Activated CD8-positive, alpha-beta memory T cell treated with anti-CD3 and anti-CD28 coated beads, Interleukin-2, amount 10 ng/mL, durations not matched to agents 7 days and 5 days (primary cell): ENCODE measurements at places on chromosomes 12 and 14. TPM values are rescaled to one million over a fixed set of nuclear protein-coding genes. Genes with fewer than 3 reads are reported as not detected.

DNA sequence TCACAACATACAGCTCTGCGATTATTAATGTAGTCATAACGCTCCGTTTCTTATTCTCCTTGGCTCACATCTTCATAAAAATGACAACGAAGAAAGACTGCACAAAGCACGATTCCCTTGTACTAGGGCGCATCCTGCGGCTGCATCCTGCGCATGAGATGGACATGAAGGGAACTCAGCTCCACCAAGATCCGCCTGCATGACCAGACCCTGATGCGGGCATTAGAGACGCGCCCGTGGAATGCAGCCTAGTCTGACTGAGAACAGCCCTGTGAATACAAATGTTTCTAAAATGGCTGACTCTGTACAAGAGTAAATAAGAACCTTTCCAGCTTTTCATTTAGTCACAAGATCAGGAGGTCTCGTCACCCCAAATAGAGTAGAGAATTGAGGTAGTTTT lies 422.2 kb downstream of the NOVA1 start:
- H3K4me3 ChIP-seq = no peak overlapping the region
- no peaks in the 10 kb centered on the region for H3K36me3 ChIP-seq
- no peak for DNase-seq
- H3K27me3 ChIP-seq = no peaks in the 10 kb centered on the region

DNA sequence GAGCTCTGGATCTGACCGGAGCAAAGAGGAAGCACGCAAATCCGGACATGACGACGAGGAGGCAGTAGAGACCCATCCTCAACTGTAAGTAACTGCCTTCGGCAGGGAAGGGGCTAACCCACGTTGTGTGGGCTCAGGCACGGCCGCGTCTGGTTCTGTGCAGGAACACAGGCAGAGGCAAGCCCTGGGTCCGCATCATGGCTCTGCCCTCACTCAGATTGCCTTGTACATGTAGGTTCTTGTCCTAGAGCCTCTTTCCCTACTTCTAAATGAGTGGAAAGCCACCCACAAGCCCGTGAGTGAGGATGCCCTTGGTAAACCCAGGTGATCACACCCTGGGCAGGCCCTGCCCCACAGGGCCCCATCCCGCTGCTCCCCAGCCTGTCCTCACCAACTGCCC lies 8.9 kb upstream of the RPLP0 start:
- no peaks in the 10 kb centered on the region for H3K4me1 ChIP-seq
- DNase-seq = no peak
- H3K27ac ChIP-seq = no peak overlapping the region
- no peaks in the 10 kb centered on the region for H3K27me3 ChIP-seq
- no peak overlapping the region for H3K4me3 ChIP-seq
- H3K36me3 ChIP-seq = peaks cover 18% of the 10 kb centered on the region

DNA sequence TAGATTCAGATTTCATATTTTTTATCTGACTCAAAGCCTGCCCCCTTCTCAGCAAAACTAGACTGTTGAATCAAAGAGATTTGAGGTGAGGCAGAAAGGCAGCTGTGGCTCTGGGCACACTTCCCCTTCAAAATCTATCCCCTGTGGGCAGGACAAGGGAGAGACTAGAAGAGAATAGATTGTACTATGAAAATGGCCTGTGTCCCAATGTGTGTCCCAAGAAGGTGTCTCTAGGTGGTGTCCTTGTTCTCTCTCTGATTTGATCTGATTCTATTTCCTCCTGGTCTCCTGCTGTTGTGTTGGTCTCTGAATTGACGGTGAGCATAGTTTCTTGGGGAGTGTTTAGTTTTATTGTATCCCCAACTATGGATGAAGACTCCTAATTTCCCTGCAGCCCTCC lies 565.8 kb upstream of the ATP2B1 start:
- H3K4me3 ChIP-seq = no peak overlapping the region
- H3K36me3 ChIP-seq = no peaks in the 10 kb centered on the region
- no peak for DNase-seq
- H3K27ac ChIP-seq = no peak overlapping the region
- no peaks in the 10 kb centered on the region for H3K4me1 ChIP-seq

DNA sequence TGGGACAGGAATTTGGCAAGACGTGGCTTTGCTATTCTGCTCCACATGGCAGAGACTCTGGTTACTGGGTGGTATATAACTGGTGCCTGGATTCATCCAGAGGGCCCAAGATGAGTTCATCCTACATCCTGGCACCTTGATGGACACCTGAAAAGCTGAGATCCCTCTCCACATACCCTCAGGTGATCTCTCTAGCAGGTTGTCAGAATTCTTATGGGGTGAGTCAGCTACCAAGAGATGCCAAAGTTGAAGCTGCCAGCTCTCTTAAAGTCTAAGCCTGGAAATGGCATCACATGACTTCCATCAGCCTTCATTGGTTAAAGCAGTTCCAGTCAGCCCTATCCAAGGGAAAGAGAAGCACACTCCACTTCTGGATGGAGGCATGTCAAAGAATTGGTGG lies 300.7 kb upstream of the SEL1L start:
- H3K36me3 ChIP-seq = no peaks in the 10 kb centered on the region
- no peaks in the 10 kb centered on the region for H3K4me1 ChIP-seq
- no peak overlapping the region for H3K27ac ChIP-seq
- no peak for DNase-seq

DNA sequence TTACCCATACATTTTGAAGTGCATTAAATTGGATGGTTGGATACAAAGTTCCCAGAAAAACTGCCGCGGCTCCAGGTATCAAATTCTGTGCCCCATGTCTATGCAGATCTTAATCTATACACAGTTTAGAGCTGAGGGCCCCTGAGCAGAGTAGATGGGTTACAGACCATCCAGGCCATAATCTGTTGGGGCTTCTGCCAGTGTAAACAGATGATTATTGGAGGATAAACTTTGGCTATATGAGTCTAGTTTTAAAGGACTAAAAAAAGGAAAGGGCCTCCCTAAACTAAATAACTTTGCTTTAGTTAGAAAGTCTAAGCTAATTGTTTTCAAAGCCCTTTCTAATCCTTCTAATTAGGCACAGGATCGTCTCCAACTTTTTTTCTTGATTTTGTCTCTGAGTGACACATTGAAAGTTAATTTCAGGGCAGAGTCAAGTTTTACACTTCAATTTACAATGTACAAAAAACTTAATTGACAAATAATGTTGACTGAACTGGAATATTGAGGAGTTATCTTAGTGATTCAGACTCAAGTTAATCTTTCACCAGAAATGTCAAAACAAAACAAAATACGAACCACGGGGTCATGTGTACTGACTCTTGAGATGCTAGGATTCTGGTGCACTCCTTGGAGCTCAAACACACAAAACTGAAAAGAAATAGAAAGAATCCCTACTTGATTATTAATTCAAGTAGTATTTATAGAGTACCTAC lies 133.9 kb upstream of the SCAF11 start:
- H3K4me1 ChIP-seq = peaks cover 5% of the 10 kb centered on the region
- H3K4me3 ChIP-seq = no peak overlapping the region
- H3K27ac ChIP-seq = no peak overlapping the region
- no peak for DNase-seq
- H3K27me3 ChIP-seq = peaks cover 31% of the 10 kb centered on the region

DNA sequence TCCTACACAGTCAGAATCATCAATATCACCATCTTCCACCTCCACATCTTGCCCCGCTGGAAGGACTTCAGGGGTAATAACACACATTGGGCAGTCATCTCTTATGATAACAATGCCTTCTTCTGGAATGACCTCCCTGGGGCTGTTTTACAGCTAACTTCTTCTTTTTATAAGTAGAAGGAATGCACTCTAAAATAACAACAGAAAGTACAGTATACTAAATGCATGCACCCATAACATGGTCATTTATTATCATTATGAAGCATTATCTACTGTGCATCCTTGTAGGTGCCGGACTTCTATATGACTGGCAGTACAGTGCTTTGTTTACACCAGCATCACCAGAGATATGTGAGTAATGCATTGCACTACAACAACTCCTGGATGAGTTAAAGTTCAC lies 19.0 kb upstream of the NUAK1 start:
- no peak overlapping the region for H3K4me3 ChIP-seq
- no peaks in the 10 kb centered on the region for H3K4me1 ChIP-seq
- H3K27ac ChIP-seq = no peak overlapping the region
- H3K27me3 ChIP-seq = peaks cover 16% of the 10 kb centered on the region
- no peaks in the 10 kb centered on the region for H3K36me3 ChIP-seq
- DNase-seq = no peak

GRCh38 chr12:100249941-100250340 lies 16.9 kb downstream of the DEPDC4 start:
- H3K27ac ChIP-seq = no peak overlapping the region
- H3K4me3 ChIP-seq = no peak overlapping the region
- no peak for DNase-seq
- H3K4me1 ChIP-seq = no peaks in the 10 kb centered on the region
- H3K36me3 ChIP-seq = no peaks in the 10 kb centered on the region

POTEG gene
- total RNA-seq = not detected

RPGRIP1 gene
- total RNA-seq = not detected

KRT75 gene
- total RNA-seq = not detected
